T-helper 2 cell treated with Interferon-gamma antibody and Interleukin-4, amounts not matched to agents 100 ng/mL and 5 ng/mL, for 36 hours (primary cell): ENCODE measurements at places on chromosomes 1 and 21. TPM values are rescaled to one million over a fixed set of nuclear protein-coding genes. Genes with fewer than 3 reads are reported as not detected.

Gene PRAMEF2
- not detected in 2 replicates for total RNA-seq

Gene CFHR4
- not detected in 2 replicates for total RNA-seq

Gene ARHGAP29
- total RNA-seq, result not detected in 2 replicates

Gene DIO1
- total RNA-seq, result not detected in 2 replicates

Gene CD34
- 0.02 and 0.05 TPM in 2 replicates for total RNA-seq

Gene SPRR2E
- not detected in 2 replicates for total RNA-seq

Gene ATP1A4
- total RNA-seq, result not detected in 2 replicates

Gene SLC2A5
- total RNA-seq, result 0.05 TPM in 1 of 2 replicates, not detected in the other

Gene USP1
- 77.8 and 79.6 TPM in 2 replicates for total RNA-seq

Gene OR10J1
- not detected in 2 replicates for total RNA-seq
